ENCODE measurements at places on chromosomes 5 and 9.

GRCh38 chr5:20617841-20618240 lies 629.8 kb upstream of the CDH18 start:
- DNase-seq: no peak

DNA sequence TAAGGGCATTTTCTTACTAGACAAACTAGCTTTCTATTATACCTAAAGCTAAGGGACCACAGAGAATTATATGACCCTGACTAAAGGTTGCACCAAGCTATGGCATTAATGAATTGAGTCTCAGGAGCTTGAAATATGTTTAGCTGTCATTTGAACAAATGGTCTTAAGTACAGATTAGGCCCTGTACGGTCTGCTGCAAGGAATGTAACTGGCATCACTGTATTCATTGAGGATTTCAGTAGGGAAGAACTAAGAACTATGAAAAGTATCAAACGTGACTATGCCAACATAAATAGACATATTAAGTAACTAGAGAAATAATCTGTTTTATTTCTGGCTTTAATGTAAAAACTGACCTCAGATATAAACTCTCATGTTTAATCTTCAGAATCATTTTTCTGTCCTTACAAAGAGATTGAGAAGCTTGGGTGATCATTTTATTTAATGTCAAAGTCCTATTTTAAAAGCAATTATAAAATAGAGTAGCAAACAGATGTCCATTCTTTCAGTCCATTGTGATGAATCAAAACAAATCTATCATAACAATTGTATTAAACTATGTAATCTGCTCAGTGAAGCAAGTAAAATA lies 845.9 kb downstream of the MAT2B start:
- no peak for DNase-seq

DNA sequence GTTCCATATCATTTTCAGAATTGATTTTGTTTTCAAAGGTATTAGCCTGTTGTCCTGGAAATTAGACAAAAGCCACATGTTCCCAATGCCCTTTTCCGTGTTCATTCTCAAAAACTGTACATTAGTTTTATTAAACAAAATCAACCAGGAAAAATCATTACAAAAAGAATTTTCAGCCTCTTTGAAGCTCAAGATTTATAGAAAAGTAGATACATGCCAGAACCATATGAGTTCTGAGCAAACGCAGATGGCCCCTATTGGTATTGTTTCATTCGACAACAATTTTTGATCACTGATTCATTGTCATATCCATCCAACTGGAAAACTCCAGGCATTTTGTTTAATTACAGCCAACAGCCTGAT lies 148.5 kb upstream of the GRAMD2B start:
- no peak for DNase-seq

- no peak for DNase-seq
Observed at GRCh38 chr9:123437201-123437600, 81.2 kb downstream of the CRB2 start.

DNA sequence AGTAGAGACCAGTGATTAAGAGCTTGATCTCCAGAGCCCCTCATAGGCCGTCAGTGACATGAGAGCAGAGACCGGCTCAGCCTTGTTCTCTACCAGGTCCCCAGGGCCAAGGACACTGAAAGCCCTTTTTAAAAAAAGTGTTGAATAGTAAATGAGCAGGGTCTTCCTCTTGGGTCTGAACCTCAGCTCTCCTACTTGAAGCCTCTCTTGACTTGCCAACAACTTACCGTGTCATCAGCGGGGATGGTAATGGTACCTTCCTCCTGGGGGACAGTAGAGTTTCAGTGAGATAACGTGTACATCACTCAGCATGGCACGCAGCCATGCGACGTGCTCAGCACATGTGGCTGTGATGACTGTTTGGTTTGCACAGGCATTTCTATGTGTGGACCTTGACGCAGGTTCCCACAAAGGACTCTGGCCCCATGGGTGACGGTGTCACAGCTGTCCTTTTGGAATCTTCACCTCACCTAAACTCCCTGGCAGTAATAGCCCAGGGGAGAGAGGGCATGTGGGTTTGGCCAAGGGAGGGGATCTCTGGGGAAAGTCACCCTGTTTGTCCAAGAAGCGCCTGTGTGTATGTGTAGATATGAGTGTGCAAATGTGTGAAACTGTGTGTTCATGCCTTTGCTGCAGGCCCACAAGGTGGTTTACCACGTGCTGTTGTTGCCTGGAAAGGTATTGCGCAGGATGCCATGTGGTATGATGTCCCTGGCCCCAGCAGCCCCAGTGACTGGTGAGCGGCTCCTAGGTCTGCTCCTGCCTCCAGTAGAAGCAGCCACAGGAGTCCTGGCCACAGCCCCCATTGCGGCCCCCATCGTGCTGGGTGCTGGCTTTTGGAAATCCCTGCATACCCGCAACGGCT lies 18.7 kb downstream of the ERGIC1 start:
- no peak for DNase-seq

- DNase-seq: no peak
Observed at GRCh38 chr5:154146409-154146808, 44.1 kb upstream of the GALNT10 start.

DNA sequence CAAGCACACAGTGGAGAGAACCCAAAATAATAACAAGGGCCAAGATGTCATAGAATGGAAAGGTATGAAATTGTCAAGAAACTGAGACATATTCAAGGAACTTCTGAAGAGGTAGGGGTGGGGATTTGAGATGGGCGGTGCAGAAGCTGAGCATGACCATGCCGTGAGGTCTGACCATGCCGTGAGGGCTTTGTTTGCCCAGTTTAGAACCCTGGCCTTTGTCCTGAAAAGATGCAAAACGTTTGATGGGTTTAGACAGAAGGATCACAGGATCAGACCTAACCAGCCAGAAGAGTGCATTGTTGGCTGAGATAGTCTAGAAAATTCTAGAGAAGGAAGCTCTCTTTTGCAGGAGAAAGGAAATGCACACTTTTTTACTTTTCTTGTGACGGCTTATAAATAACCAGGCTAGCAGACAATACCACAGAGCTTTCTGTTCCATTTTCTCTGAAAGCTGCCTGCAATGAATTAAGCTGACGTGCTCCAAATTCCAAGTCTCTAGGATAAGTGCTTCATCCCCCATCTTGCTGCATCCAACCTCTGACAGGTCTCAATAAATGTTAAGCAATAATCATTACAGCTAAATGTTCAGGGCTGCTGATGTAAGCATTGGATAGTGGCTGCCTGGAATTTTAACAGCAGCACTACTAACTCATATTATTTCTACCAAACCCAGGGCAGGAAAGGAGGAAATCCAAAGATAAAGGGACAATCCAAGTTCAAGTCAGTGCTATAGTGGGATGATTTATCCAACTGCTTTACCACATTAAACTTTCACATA lies 110.9 kb upstream of the IL6ST start:
- no peak for DNase-seq

- no peak for DNase-seq
Observed at GRCh38 chr9:129938291-129938979, 103.2 kb downstream of the USP20 start.

GRCh38 chr5:154397652-154398406 lies 48.0 kb upstream of the SAP30L start:
- DNase-seq: no peak

Measured in Caki2 (cell line).